ENCODE measurements at places on chromosomes 1 and 21.
A peak's percentile ranks its signal among the peaks of the same experiment; 100 is the strongest.

DNA sequence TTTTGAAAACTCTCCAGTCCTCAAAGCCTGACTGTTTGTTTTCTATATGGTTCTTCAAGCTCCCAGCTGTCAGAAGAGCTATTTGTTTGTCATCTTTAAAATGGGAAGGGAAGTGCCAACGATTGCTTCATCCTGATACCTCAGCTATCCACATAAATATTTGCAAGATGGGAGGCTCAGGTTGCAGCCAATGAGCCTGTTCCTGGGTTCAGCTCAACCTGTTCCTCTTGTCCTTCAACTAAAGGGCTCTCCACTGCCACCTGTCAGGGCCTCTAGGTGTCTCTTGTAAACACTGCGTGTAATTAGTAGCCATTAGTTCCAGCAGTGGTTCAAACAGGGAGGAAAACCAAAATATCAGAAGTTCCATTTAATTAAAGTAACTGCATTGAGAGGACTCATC lies 445.1 kb downstream of the AJAP1 start:
- DNase-seq = no peak

DNA sequence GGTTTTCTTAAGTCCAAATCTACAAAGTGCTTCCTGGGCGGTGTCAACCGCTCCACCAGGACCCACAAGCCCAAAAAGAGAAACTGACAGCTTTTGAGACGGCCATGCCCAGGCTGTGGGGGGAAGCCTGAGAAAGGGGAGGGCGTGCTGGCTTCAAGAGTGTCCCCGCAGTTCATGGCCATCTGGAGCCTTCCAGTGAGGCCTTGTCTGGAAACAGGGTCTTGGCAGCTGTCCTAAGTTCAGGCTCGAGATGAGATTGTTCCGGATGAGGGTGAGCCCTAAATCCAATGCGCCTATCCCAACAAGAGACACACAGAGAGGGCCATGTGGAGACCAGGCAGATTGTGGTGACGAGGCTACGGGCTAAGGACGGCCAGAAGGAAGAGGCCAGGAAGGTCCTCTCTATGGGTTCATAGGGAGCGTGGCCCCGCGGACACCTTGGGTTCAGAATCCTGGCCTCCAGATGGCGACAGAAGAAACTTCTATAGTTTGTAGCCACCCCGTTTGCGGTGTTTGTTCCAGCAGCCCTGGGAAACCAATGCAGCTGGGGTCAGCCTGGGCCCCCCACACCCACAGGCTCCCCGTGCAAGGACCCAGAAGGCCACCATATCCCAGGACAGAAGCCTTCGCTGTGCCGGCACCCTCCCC lies 70.2 kb downstream of the ARHGEF16 start:
- no peak for DNase-seq

DNA sequence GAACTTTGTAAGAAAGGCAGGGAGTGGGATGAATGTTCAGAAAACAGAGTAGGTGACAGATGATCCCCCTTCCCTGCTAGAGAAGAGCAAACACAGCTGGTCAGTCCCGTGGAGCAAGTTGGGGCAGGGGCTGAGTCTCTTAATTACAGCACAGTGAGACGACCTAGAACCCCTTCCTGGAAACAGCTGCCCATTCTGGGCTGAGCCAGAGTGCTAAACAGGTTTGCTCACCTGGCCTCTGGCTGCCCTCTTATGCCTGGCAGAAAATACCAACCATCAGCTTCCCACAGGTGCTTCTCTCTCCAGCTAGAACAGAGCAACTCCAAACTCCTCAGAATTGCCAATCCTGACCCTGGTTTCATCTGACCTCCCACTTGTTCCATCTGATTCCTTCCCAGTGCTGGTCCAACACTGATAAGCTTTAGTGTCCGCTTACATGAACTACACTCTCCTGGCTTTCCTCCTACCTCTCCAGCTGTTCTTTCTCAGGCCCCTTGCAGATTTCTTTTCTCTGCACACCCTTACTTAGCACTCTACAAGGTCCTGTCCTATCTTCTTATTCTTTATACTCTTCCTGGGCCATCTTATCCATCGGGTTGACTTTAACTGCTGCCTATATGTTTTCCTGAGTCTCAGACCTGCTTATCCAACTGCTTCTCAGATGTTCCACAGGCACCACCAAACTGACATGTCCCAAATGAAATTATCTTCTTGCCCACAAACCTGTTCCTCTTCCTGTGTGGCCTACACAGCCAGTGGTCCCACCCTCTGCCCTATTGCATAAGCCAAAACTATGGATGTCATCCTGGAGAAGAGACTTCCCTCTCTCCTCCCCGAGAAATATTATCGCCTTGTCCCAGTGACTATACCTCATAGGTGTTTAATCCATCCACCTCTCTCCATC lies 22.6 kb upstream of the COL9A2 start:
- DNase-seq = no peak

DNA sequence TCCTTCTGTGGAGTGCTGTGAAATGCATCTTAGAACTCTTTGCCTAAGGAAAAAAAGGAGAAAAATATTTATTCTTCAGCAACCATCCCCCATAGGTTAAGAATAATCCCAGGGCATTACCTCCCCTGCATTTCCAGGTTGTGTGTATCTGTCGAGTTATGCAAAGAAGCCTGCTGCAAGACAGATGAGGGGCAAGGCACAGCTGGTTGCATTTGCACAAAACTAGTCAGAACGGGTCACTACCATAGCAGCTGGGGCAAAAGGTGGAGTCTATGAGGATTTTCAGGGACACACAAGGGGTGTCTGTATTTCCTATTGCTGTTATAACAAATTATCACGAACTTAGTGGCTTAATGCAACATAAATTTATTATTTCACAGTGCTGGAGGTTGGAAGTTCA lies 443.4 kb upstream of the C1orf87 start:
- DNase-seq = no peak

- no peak for DNase-seq
Observed at GRCh38 chr1:32525053-32525452, 14.2 kb upstream of the ZBTB8A start.

DNA sequence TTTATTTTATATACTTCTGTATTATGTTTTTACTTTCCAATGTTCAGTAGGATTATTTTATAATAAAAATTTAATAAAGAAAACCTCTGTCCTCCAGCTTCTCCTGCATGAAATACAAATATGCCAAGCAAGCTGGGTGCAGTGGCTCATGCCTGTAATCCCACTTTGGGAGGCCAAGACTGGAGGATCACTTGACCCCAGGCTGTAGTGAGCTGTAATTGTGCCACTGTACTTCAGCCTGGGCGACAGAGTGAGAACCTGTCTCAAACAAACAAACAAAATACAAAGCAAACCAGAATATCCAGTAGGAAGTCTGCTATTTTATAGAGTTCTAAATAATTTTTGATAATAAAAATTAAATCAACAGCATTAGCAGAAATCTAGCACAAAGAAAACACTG lies 168.8 kb downstream of the EIF4G3 start:
- DNase-seq = no peak

DNA sequence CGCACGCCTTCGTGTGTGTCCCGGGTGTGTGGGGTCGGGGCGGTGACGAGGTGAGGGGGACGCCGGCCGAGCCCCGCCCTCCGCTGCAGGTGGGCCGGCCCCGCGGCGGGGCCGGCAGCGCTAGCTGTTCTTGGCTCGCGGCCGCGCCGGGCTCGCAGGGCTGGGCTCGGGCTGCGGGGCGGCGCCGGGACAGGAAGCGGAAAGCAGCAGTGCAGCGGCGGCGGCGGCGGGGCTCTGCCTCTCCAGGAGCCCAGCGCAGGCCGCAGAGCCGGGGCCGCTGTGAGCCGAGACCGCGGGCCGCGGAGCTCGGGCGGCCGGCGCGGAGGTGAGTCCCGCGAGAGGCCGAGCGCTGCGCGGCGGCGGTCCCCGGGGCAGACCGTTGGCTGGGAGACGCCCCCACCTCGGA lies at the start of gene VANGL1:
VANGL1 (plus strand) TSS at position 209 of the 406 bp plus-strand sequence. CDS start 9,444 bp downstream, outside the sequence.
- DNase-seq = peak; percentile 69

DNA sequence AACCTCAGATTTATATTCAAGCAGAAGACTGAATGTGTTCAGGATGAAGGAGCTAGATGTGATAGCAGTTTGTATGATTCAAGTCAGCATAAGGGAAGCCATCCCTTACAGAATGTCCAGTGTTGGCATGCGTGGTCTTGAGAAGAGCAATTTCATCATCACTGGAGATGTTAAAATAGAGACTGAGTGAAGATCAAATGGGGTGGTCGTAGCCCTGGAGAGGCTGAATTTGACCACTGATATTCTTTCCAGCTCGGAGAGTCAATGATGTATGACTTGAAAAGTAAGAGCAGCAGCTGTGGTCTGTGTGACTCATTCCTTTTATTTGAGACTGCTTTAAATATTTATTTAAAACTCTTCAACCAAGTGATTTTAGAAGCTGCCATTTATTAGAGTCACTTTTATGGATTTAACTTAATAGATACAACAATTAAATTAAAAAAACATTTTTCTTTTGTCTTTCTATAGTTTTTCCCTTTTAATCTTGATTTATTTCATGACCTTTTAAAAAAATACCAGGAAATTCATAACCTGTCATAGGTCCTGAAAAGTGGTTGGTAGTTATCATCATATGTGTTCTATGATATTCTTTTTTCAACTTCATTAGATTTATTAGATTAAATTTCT lies 15.5 kb downstream of the FMN2 start:
- no peak for DNase-seq

GRCh38 chr1:114094363-114094634 lies 59.4 kb downstream of the SYT6 start:
- DNase-seq = no peak

DNA sequence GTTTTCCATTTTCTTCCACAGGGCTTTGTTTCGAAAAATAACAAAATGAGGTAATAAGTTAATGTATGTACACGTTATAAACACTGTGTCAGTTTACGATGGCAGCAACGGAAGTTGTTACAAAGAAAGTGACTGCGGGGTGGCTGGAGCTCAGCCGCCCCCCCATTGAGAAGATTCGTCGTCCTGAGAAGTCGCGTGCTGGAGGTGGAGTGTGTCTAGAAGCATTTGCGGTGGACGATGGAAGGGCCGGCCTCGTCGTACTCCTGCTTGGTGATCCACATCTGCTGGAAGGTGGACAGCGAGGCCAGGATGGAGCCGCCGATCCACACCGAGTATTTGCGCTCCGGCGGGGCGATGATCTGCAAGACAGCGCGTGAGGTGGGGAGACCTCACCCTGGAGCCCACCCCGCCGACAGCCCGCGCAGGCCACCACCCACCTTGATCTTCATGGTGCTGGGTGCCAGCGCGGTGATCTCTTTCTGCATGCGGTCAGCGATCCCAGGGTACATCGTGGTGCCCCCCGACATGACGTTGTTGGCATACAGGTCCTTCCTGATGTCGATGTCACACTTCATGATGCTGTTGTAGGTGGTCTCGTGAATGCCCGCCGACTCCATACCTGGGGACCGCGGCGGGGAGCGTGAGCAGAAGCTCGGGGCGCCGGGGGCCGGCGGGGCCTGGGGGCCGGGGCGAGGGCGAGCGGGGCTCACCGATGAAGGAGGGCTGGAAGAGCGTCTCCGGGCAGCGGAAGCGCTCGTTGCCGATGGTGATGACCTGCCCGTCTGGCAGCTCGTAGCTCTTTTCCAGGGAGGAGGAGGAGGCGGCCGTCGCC lies 2.4 kb downstream of the ACTA1 start:
- no peak for DNase-seq
